ENCODE measurements at places on chromosomes 6 and 20.
A peak's percentile ranks its signal among the peaks of the same experiment; 100 is the strongest.

DNA sequence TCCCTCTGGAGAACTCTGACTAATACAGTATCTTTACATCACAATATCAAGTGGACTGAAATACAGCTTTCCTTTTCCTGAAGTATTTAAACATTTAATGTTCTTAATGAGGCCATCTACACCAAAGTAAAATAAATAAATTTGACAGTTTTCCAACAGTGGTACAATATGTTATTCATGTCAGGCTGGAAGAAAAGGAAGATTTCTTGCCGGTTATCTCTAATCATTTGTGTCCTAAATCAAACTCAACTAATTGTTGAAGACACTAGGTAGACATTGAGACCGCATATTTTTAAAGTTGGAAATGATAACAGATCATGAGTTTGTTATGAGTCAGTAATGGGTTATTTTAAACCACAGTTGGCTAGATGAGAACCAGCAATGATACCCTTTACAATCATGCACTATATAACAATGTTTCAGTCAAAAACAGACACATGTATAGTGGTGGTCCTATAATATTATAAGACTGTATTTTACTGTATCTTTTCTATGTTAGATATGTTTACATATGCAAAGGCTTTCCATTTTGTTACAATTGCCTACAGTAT, 241.6 kb downstream of the LMBRD1 start:
- DNase-seq: no peak

DNA sequence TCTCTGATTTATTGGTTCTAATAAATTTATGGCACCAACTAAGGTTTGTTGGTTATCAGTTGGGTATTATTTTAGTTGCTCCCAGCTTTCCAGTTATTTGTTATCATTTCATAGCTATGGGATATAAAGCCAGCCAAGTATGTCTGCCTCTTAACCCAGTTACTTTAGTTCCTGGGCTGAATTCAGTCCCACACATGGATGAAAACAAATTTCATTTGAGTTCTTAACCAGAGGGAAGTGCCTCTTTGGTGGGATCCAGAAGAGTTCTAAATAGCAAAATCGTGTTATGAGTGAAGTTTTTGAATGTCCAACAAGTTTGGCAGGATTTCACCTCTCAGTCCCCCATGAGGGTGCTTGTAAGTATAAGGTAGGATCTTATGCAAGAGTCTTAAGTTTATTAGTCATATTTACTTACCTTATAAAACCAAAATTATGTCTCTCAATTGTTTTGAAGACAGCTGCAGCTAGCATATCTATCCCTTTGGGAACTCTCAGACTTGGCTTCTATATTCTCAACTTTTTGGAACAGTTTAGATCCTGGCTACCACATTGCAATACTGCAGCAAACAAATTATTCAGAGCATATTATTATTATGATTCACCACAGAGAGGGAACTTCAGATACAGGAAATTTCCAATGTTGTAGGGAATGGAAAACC, 683.6 kb downstream of the BCKDHB start:
- DNase-seq: no peak

DNA sequence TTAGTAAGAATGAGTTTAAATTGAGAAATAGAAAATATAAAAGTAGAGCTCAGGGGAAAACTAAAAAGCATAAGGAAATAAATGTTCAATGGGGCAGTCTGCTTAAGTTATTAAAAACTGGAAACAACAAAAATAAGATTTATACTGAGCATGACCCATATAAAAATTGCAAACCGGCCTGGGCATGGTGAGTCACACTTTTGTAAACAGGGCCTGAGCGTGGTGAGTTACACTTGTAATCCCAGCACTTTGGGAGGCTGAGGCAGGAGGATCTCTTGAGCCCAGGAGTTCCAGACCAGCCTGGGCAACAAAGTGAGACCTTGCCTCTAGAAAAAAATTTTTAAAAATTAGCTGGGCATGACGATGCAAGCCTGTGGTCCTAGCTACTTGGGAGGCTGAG, 74.6 kb downstream of the TMEM244 start:
- no peak for DNase-seq

DNA sequence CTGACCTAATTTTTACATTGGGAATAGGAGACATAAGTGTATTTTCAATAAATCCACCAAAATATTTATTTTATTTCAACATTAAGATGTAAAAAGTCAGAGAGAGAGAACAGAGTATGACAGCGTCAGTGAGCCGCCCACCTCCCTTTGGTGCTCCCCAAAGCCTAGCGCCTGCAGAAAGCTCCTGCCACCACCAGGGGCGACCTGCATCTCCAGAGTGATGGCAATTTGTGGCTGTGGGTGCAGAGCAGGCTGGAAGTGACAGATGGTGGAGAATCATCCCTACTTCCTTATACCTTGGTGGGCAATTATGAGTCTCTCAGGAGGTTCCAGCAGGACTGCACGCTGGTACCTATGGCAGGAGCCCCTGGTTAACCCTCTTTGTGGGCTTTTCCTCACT, 87.3 kb downstream of the PTPRT start:
- no peak for DNase-seq

GRCh38 chr20:18477821-18478220, 10.6 kb downstream of the POLR3F start:
- no peak for DNase-seq

GRCh38 chr6:161308075-161308655, 34.3 kb upstream of the AGPAT4 start:
- no peak for DNase-seq

GRCh38 chr6:108115598-108116058, 41.1 kb upstream of the OSTM1 start:
- DNase-seq: no peak

DNA sequence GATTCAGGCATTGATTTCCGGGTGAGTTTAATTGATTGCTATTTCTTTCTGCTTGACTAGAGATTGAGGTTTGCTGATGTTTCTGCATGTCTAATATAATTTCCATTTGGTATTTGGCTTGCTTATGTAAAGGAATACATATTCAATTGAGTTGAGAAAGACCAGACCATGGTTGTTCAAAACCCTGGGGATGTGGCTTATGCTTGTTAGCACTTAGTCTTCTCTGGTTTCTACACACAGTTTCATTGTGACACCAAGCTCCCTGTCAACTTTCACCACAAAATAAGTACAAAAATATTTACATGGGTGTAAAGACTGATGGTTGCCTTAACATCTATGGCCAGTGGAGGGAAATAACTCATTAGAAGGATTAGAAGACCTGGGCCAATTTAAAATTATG, 209.6 kb downstream of the CDH26 start:
- DNase-seq: no peak

DNA sequence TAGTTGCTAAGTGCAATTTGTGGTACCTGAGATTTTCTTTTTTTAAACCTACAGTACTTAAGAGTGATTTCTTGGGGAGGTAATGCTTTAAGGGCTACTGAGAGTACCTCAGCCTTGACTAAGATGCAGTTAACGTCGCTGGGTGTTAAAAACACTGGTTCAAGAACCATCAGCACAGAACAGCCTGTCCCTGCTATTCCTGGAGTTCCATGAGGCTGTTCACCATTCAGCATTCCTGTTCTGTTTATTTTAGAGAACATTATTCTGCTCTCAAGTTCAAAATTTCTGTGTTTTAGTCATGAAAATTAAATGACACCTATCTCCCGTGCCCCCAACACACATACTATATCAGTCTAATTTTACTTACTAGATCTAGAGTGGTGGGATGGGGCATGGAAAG, 1.7 kb upstream of the PRELID3B start:
- DNase-seq: no peak

DNA sequence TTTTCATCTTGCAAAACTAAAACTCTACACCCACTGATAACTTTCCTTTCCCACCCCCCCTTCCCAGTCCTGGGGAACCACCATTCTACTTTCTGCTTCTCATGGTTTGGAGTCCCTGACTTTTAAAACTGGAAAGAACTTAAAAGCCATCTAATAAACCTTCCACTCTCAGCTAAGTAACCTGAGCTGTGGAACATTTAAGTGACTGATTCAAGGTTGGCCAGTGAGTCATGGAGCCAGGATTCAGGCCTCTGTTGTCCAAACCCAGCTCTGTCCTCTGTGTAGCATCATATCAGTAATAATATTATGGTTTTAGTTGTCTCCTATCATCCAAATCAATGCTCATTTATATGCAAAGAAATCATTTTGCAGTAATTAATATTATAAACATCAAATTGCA, 176.0 kb upstream of the NT5E start:
- no peak for DNase-seq

- DNase-seq: no peak
Measured at GRCh38 chr20:14782731-14783130, 445.3 kb upstream of the FLRT3 start.

DNA sequence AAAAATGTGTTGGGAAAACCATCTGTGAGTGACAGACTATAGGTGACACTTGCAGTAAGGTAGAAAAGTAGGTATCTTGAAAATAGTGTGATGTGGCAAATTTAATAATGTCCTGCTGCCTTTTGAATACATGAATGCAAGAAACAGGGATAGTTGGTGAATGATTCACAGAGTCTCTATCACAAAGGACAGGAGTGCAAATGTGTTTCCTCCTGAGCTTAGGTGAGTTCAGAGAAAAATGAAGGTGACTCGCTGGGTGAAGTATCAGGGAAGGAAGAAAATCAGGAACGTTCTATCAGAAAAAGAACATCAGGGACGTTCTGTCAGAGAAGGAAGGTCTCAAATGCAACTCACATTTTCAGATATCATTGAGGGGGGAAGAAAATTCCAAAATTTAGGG, 557.8 kb upstream of the SLC35B3 start:
- no peak for DNase-seq

DNA sequence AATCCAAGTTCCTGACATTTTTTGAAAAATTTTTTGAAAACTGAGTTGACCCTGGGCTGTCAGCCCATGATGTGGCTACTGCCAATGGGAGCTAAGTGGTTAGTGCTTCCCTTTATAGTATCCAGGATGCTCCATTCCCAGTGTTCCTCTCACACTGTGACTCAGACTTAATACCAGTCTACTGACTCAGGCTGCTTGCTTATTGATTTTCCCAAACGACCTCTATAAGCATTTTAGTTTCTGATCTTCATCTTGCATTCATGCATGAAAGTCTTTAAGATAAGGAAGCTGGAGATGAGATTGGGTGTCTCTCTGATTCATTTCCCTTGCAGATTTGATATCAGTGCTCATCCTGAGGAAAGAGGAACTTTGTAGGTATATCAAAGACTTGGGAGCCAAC, 560.0 kb downstream of the TBC1D32 start:
- no peak for DNase-seq

- DNase-seq: no peak
Measured at GRCh38 chr20:1631309-1632151, 11.7 kb upstream of the SIRPB1 start.

GRCh38 chr6:158705386-158706126, 55.7 kb downstream of the SYTL3 start:
- DNase-seq: no peak

GRCh38 chr6:21501021-21501354, 92.6 kb upstream of the SOX4 start:
- no peak for DNase-seq

DNA sequence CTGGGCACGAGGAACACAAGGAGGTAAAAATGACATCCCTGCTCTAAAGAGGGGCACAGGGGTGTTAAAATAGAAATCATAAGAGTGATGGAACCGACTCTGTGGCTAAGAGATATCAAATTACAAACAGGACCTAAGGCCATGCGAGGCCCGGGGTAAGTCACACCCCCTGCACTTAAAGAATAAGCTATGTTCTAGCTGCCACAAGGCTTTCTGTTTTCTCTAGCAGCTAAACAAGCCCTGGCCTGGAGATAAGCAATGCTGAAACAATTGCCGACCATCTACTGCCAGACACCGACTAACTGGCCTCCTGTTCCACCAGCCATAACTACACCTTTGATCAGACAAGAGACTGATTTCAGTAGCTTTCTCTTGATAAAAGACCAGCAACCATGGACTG, 32.4 kb downstream of the MDGA1 start:
- DNase-seq: no peak

- peak; percentile 16 for DNase-seq
Measured at GRCh38 chr20:47691625-47692024, 93.7 kb downstream of the SULF2 start.

- no peak for DNase-seq
Measured at GRCh38 chr6:151546941-151547659, 53.3 kb downstream of the CCDC170 start.

DNA sequence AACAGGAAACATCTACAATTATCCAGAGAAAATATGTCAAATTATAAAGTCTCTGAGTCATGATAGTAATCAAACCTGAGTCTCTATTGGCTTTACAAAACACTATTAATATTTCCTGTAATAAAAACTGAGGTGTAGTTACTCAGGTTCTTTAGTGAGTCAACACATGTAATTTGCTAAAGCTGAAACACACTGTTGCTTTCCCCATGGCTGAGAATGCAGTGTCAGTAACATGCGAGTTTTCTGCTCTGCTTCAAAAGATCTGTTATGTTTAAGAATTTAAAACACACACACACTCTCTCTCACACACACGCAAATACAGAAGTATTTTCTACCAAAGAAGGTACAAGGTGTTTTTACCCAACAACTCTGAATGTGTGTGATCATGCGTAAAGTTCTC, 38.6 kb downstream of the ATXN1 start:
- no peak for DNase-seq

Measured in DMS 273 treated with DMSO at 0.1 percent for 48 hours (cell line).